ENCODE measurements at places on chromosomes 2 and 18.

DNA sequence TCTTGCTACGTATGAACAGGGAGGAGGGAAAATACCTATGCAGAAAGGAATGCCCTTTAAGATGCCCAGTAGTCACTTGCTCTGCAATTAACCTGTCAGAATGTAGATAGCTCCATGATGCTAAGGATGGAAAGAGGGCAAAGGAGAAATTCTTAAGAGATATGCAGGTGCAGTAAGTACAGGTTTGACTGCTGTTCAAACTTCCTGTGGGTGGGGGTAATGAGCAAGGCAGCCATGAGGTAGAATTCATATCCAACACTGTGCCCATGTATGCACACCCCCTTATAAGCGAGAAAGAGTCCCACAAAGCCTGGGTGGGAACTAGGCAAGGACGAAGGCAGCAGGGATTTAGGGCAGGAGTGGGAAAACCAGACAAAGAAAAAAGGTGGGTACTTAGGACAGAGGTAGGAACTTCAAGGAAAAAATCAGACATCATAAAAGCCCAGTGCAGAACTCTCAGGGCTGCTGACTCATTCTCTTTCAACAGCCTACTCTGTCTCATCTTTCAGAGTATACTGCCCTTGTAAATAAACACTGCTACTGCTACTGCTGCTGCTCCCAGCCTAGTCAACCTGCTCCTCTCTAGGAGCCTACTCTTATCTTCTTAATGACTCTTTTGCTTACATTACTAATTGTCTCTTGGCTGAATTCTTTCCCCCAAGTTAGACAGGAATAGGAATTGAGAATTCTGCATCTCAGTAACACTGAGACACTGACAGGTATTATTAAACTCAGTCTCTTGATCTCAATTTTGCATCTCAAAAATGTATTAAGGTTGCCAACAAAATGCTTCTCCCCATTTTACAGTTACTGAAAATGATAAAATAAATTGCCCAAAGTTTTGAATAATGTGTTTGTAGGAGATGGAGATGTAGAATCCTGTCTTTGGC, 189.0 kb downstream of the PTH2R start:
- no peak for DNase-seq

DNA sequence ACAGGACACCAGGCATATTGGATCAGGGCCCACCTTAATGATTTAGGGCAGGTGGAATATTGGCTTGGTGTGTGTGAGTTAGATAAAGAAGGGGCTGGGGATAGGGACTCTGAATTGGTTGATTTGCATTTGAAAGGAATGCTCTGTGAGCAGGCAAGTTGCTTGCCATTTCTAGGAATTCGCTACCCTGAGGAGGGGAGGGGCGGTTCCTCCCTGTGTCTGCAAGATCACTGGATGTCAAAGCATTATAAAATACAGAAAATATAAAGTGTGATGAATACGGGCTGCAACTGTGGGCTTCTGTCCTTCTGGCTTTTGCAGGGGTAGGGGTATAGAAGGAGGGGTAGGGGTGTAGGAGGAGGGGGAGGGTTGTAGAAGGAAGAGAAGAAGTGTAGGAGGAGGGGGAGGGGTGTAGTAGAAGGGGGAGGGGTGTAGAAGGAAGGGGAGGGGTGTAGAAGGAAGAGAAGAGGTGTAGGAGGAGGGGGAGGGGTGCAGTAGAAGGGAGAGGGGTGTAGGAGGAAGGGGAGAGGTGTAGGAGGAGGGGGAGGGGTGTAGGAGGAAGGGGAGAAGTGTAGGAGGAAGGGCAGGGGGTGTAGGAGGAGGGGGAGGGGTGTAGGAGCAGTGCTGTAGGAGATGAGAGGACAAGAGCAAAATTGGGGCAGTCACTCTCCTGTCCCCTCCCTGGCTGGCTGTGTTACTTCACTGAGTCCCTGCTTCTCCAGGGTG, 238.0 kb upstream of the COPS8 start:
- DNase-seq = no peak

GRCh38 chr2:231167745-231168459, 30.5 kb upstream of the ARMC9 start:
- no peak for DNase-seq

DNA sequence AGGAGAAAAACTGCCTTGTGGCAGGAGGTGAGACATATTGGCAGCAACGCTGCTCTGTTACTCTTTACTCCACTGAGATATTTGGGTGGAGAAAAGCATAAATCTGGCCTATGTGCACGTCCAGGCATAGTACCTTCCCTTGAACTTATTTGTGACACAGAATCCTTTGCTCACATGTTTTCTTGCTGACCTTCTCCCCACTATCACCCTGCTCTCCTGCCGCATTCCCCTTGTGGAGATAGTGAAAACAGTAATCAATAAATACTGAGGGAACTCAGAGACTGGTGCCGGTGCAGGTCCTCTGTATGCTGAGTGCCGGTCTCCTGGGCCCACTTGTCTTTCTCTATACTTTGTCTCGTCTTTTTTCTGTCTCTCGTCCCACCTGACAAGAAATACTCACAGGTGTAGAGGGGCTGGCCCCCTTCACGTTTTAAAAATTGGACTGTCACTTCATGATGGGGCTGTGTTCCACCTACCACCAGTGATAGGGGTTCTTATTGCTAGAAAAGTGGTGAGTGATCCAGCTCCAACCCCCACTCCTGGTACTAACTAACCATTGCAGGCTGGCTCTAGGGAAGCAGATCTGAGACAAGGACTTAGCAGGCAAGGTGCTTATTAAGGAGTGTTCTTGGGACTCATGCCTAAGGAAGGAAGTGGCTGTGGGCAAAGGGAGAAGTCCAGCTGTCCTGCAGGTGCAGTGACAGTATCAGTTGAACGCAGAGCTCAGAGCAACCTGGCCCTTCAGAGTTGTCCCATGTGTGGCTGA, 51.7 kb downstream of the LONRF2 start:
- DNase-seq = no peak

GRCh38 chr18:48023334-48024008, 93.0 kb upstream of the SMAD2 start:
- peak; percentile 13 for DNase-seq

GRCh38 chr2:126932966-126933710, 34.4 kb downstream of the TEX51 start:
- DNase-seq = no peak

DNA sequence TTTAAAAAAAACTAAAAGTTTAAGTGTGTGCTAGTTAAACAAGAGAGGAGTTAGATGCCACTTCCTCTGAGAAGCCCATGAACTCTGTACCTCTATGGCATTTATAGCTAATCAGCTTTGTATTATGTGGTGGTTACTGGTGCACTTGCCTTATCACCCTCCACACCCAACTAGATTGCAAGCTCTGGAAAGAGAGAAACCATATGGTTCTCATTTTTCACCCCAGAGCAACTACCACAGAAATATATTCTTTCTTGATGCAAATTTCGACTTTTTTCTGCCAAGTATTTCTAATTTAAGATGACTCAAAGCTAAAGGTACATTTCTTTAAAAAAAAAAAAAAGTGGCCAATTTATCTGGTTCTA, 24.2 kb downstream of the RAPH1 start:
- DNase-seq = no peak

- DNase-seq = no peak
These were observed 33.6 kb upstream of the ACAA2 start for GRCh38 chr18:49846718-49847470.

All from HepG2 (cell line).